ENCODE measurements at places on chromosomes 13 and 19.
A peak's percentile ranks its signal among the peaks of the same experiment; 100 is the strongest.

DNA sequence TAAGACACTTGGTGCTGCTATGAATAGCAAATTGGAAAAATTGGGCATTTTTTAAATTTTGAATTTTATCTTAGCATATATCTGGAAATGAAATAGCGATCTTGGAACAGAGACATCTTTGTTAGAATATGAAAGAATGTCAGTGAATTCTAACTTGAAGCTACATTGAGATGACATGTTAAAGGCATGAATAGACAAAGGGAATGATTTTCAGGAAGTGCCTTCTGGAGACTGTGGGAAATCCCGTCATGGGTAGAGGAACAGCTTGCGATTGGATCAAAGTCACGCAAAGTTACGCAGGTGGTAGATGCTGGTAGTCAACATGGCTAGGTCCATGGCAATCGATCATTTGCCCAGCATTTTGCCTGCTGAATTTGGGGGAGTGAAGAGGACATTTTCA, 43.5 kb downstream of the LRCH1 start:
- no peak for DNase-seq

DNA sequence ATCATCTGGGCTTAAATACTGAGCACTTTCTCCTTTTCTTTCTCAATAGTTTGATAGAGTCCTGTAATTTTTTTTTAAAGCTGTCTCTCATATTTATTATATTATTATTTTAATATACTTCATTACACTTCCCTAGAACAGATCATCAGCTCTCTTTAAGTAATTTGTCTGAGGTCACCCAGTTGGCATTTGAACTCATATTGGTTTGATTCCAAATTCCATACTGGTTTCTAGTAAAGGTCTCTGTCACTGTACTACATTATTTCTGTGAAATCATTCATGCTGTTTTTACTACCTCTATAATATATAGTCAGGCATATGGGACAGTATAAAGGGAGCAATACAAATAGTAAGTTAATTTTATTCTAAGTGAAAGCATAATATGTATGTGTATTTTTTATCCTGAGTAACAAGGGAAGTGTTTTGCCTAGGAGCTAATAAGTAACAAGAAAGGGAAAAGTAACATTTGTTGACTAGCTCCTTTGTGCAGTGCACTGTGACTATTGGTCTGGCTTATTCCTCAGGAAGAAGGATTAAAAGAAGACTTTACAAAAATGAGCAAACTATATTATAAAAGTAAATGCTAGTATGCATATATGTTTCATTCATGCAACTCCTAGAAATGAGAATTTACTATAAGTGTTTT, 14.3 kb downstream of the LPAR6 start:
- DNase-seq = peak; percentile 18

GRCh38 chr19:8113017-8113416, 36.4 kb downstream of the FBN3 start:
- no peak for DNase-seq

DNA sequence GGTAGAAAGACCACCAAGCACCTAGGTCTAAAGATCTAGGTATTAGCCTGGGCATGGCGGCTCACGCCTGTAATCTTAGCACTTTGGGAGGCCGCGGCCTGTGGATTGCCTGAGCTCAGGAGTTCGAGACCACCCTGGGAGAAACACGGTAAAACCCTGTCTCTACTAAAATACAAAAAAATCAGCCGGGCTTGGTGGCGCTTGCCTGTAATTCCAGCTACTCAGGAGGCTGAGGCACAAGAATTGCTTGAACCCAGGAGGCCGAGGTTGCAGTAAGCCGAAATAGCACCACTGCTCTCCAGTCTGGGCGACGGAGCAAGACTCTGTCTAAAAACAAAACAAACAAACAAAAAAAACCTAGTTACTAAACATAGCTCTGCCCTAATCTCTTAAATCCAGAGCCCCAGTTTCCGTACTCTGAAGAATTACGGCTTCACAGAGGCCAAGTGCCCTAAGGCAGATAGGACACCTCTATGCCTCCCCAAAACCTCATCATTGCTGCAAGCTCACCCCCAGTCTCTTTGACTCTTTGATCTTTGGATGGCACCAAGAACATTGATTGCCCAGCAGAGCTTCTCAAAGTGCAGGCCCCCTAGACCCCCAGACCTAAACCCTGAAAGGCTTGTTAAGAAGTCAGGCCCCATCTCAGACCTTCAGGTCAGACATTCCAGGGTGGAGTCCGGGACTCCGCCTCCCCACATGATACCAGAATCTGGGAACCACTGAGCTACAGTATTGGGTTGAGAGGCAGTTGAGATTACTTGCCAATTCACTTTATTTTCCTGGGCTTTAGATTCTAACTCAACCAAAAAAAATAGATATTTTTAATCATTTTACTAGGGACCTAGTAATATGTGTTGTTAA, 2.8 kb downstream of the COL4A2 start:
- DNase-seq = no peak

GRCh38 chr13:41639955-41640780, 182.8 kb downstream of the RGCC start:
- DNase-seq = no peak

GRCh38 chr13:94966422-94966955, 254.1 kb upstream of the SOX21 start:
- no peak for DNase-seq

DNA sequence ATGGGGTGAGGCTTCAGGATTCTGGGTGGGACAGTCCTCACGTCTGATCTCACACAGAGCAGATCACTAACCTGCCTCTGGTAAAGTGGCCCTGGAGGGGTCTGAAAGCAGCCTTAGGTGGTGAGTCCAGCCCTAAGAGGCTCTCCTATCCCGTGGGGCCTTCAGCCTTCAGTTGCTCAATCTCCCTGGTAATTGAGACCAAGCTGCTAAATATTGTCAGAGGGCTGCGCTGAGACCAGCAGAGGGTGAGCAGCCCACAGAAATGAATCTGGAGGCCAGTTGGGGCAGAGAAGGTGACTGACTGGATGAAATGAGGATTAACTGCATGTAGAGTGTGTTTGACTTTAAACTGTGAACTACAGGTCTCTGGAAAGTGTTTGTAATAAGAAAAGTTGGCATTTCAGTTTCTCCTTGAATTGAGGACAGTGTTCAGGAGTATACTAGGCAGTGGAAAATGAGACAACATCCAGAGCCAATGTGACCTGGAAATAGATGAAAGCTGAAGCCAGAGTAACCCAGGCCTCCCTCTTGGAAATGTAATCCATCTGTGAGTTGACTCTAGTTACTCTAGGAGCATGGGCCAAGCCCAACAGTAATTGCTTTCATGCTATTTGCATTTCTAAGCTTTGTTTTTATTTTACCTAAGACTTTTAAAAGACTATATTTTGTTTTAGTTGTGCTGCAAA, 14.3 kb upstream of the HSPH1 start:
- DNase-seq = no peak

- peak; percentile 98 for DNase-seq
These were observed 245.7 kb downstream of the DNAJC15 start for GRCh38 chr13:43269037-43269481.

DNA sequence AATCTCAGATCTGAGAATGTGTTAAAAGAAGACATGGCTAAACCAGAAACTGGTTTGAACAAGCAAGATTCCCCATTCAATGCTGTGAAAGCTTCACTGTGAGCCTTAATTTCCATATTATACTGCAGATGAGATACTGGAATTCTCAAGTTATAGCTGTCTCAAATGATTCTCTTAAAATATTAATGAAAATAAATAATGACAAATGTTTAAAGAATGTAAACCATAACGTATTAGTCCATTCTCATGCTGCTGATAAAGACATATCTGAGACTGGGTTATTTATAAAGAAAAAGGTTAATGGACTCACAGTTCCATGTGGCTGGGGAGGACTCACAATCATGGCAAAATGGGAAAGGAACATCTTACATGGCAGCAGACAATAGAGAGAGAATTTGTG, 667.8 kb downstream of the SLITRK1 start:
- DNase-seq = peak; percentile 53

DNA sequence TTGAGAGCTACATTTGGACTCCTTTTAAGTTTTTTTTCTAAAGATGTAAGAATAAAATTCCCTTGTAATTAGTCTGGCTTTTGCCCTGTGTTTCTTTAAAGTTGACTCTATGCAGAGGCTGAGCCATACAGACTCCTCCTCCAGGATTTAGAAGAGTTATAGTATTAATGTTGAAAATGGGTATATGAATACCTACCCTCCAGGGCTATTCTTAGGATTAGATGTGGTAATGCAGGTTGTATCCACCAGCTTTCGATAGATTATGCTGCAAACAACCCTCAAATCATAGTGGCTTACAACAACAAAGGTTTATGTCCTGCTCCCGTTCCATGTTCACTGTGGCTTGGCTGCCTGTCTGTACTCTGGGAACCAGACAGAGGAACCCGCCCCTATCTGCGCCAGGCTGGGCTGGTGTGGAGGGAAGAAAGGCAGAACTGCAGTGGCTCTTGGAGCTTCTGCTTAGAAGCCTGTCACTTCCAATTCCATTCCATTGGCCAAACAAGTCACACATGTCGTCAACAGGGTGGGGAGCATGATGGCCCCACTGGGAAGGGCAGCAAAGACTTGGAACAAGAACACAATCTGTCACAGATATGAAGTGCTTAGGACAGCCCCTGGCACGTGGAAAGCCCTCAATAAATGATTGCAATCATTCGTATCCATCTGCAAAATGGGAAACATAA, 290.8 kb downstream of the FOXO1 start:
- DNase-seq = no peak

DNA sequence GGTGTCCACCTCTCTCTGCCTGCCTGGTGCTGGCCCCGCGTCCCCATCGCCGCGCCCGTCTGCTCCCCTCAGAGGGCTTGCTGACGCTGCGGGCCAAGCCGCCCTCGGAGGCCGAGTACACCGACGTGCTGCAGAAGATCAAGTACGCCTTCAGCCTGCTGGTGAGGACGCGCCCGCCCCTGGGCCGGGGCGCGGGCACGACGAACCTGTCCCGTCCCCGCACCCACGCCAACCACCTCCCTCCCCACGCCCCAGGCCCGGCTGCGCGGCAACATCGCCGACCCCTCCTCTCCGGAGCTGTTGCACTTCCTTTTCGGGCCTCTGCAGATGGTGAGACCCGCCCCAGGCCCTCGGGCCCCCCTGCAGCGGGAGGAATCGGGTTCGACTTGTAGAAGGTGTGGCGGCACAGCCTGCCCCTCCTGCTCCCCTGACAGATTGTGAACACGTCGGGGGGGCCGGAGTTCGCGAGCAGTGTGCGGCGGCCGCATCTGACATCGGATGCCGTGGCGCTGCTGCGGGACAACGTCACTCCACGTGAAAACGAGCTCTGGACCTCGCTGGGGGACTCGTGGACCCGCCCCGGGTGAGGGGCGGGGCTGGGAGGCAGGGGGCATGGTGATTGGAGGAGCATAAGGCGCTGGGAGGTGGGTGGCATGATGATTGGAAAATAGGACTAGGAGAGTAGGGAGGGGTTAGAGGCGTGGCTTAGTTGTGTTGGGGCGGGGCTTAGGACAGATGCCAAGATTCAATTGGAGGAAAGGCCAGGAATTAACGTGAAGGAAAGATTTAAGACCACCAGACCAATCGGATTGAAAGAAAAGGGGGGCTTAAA, 6.6 kb downstream of the EPS8L1 start:
- DNase-seq = peak; percentile 42

GRCh38 chr13:26965952-26966700, 205.5 kb downstream of the USP12 start:
- peak; percentile 93 for DNase-seq

DNA sequence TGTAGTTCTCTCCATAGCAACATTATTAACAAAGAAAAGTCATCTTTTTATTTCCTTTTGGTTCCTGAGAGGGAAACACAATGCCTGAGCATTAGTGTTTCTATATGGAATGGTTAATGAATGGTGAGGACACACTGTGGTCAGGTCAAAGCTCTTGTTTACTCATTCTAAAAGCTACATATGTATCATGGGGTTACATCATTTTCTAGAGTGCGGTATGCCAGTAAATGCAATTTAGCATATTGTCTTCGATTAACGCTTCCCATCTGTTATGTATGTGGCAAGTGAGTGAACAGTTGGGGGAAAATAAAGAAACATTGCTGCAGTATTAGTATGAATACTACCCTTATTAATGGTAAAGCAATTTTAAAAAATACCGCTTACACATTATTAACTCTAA, 1152.2 kb upstream of the SPRY2 start:
- DNase-seq = no peak

DNA sequence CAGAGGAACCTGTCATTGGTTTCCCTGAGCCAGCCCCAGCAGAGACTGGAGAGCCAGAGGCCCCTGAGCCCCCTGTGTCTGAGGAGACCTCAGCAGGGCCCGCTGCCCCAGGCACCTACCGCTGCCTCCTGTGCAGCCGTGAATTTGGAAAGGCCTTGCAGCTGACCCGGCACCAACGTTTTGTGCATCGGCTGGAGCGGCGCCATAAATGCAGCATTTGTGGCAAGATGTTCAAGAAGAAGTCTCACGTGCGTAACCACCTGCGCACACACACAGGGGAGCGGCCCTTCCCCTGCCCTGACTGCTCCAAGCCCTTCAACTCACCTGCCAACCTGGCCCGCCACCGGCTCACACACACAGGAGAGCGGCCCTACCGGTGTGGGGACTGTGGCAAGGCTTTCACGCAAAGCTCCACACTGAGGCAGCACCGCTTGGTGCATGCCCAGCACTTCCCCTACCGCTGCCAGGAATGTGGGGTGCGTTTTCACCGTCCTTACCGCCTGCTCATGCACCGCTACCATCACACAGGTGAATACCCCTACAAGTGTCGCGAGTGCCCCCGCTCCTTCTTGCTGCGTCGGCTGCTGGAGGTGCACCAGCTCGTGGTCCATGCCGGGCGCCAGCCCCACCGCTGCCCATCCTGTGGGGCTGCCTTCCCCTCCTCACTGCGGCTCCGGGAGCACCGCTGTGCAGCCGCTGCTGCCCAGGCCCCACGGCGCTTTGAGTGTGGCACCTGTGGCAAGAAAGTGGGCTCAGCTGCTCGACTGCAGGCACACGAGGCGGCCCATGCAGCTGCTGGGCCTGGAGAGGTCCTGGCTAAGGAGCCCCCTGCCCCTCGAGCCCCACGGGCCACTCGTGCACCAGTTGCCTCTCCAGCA, 4.2 kb downstream of the ZNF574 start:
- no peak for DNase-seq

DNA sequence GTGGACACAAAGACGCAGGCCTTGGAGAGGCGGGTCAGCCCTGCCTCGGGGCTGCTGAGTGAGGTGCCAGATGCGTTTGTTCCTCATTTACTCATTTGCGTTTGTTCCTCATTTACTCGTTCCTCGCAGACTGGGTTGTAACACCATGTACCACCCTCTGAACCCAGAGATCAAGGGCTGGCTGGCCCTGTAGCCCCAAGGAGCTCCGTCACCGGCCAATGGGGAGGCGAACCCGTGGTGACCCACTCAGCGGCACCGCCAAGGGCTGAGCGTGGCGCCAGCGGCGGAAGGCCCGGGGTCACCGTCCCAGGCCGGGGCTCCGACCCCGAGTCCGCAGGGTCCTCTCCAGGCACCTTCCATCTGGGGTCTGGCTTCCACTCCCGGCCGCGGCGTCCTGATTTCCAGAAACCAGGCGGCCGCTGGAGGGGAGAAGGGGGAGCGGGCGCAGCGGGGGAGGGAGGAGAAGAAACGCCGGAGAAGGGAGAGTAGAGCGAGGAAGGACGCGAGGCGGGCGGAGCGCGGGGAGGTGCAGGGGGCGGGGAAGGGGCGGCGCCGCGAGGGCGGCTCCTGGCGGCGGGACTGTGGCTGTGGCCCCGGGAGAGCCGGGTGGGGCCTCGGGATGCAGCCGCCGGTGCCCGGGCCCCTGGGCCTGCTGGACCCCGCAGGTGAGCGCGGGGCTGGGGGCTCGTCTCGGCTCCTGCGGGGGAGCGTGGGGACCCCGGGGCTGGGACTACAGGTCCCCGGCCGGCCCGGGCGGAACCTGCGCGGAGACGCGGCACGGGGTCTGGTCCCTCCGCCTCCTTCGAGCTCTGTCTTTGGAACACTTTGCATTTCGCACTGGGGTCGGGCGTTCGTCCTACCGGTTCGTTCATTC, at the start of gene TMEM255B:
TMEM255B (plus strand) TSS at position 576 of the 874 bp plus-strand sequence; CDS start at position 620, 44 bp downstream.
- DNase-seq = peak; percentile 49

GRCh38 chr19:29542776-29543175, 17.0 kb downstream of the VSTM2B start:
- DNase-seq = no peak
